PC-9 (cell line): ENCODE measurements at places on chromosomes 2 and 18. TPM values are rescaled to one million over a fixed set of nuclear protein-coding genes. Genes with fewer than 3 reads are reported as not detected.

DNA sequence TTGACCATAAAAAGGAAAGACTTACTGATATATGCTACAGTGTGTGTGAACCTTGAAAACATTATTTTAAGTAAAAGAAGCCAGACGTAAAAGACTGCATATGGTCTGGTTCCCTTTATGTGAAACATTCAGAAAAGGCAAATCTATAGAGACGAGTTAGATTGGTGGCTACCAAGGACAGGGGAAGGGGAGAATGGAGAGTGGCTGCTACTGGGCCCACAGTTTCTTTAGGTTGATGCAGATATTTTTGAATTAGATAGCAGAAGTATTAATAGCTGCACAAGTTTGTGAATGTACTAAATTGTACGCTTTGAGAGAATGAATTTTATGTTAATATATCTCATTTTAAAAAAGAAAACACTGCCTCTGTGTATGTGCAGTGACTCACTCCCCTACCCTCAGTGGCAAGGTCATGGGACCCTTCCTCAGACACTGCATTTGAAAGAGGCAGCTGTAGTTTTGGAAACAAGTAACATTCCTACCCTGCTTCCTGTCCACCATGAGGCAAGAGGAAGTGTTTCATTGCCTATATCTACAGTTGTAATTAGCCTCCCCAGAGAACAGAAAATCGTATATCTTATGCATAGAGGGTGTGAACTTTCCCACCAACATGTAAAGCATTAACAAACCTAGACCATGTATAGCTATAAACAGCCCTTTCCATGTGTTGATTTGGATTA, 29.8 kb upstream of the ARMC9 start:
- peaks cover 44% of the 10 kb centered on the region for H3K36me3 ChIP-seq
- H3K27me3 ChIP-seq, result no peaks in the 10 kb centered on the region

DNA sequence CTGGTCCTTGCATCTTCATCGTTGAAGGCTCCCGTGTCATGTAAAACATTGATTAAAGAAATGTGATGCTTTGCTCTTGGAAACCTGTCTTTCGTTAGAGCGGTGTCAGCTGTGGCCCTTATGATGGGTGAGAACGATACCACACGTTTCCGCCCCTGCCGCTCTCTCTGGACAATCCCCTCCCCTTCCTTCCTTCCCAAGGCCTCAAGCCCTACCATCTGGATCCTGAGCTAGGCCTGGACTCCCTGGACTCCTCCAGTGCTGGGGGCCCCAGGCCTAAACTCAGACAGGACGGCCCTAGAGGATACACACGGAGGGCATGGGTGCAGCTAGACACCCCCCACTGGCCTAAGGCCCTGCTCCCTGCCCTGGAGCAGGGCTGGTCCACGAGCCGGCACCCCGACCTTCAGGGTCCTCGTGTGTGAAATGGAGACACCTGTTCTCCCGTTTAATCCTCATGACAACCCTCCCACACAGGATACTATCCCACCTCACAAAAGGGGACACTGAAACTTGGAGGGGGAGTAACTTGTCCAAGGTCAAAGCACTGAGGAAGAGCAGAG, 13.2 kb downstream of the BIN1 start:
- peak overlapping the region; percentile 51 for H3K27ac ChIP-seq
- peaks cover 41% of the 10 kb centered on the region for H3K4me1 ChIP-seq
- no peaks in the 10 kb centered on the region for H3K27me3 ChIP-seq
- H3K36me3 ChIP-seq, result no peaks in the 10 kb centered on the region
- H3K4me3 ChIP-seq, result no peak overlapping the region

DNA sequence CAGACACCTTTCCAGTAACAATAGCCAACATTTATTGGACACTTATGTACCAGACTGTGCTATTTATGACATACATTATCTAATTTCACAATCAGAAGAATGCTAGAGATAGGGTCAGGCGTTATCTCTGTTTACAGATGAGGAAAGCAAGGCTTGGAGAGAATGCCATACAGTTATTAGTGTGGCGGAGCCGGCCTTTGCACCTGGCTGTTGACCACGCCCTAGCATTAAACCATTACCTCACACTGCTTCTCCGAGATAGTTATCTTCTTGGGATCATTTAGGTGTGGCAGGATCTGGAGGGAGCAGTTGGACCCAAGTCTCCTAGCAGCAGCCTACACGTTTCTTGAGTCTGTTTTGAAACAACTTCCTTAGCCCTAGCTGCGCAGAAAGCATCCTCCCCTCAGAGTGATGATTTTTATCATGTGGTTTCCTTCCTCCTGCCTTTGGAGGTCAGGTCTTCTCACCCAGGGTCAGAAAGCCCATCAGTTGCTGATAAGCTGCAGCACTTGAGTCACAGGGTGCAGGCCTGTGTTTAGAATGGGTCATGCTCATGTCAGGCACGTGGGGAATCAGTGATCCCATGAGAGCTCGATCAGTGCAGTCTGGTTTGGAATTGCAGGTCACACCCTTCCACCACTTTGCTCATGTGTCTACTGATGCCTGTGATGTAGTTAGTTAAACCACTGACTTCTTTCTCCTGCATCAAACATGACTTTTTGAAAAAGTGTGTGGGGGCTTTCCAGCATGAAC, 118.2 kb downstream of the SPTBN1 start:
- H3K36me3 ChIP-seq, result peaks cover 6% of the 10 kb centered on the region
- DNase-seq, result peak; percentile 76
- H3K27ac ChIP-seq, result peak overlapping the region; percentile 97
- H3K4me1 ChIP-seq, result peaks cover 90% of the 10 kb centered on the region
- H3K27me3 ChIP-seq, result no peaks in the 10 kb centered on the region
- H3K4me3 ChIP-seq, result no peak overlapping the region; the same call in 1 of the 2 replicates

- H3K27ac ChIP-seq, result no peak overlapping the region
- peaks cover 9% of the 10 kb centered on the region; the same call in 1 of the 2 replicates for H3K4me1 ChIP-seq
- no peak for DNase-seq
- H3K36me3 ChIP-seq, result no peaks in the 10 kb centered on the region
Measured at GRCh38 chr2:180720829-180721228, 259.6 kb upstream of the UBE2E3 start.

DNA sequence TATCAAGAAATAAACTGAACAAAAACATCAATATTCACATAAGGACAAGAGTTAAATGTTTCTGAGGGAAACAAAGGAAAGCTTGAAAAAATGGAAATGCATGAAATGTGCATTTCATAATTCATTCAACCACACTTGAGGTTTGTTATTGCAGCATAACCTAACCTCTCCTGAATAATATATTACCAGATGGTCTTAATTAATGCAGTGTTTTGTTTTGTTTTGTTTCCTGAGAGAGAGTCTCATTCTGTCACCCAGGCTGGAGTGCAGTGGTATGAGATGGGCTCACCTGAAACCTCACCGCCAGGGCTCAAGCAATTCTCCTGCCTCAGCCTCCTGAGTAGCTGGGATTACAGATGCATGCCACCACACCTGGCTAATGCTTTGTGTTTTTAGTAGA, 139.9 kb upstream of the PIEZO2 start:
- H3K4me1 ChIP-seq, result no peaks in the 10 kb centered on the region
- H3K4me3 ChIP-seq, result no peak overlapping the region
- peaks cover 40% of the 10 kb centered on the region for H3K27me3 ChIP-seq

DNA sequence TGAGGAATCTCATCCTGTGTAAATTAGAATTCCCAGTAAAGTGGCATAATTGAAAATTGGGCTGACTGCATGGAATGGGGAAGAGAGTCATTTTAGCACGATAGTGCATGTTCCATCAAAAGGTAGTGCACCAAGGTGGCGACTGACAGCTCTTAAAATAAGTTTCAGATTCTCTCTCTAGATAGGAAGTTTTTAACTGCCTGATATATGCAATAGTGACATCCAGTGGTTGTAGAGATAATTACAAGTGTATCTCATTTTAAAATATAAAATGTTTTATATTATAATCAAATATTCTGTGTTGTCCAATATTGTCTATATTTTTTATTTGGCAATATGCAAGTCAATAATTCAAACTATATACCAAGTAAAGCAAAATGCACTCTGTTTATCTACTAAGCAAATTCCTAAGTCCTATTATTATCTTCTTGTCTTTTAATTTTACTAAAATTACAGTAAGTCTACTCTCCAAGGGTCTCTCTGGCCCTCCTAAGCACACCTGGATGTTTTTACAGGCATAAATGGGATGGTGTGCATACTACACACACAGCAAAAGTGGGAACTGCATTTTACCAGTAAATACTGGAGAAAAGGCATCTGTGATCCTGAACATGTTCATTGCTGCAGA, 397.7 kb upstream of the HNRNPA3 start:
- no peaks in the 10 kb centered on the region for H3K4me1 ChIP-seq
- peaks cover 22% of the 10 kb centered on the region for H3K27me3 ChIP-seq
- no peak for DNase-seq
- H3K36me3 ChIP-seq, result no peaks in the 10 kb centered on the region

DNA sequence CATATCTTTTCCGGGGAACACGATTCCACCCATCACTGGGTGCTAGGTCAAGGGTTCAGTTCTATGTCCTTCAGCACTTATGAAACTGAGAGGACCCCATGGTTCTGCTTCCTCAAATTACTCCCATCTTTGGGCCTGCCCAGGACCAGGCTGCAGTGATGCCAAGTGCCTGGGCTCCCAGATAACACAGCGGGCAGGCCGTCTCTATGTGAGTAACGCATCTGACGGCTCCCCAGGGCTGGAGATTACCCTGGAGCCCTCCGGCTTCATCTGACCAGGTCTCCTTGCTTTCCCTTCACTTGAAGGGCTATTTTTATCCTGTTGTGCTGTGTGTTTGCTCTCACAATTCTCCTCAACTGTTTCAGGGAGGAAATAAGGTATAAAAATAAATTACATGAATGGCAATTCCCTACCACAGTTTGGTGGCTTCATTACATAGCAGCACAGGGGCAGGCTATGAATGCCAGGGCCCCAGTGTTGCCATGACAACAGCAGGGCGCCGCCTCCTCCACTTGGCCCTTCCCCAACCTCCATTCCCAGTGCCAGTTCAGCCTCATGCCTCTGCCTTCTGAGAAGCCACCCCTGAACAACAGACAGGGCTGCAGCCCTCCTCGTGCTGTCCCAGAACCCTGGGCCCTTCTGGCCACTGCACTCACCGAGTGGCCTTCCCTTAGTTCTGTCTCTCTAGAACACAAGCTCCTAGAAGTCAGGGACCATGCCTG, 25.4 kb upstream of the TMEM131 start:
- H3K4me3 ChIP-seq, result no peak overlapping the region
- no peaks in the 10 kb centered on the region for H3K36me3 ChIP-seq
- no peaks in the 10 kb centered on the region for H3K27me3 ChIP-seq
- no peak overlapping the region for H3K27ac ChIP-seq

The KCNE4 gene
- 0.11 TPM in 1 of 2 replicates, not detected in the other for total RNA-seq

The GALR1 gene
- not detected in 2 replicates for total RNA-seq
